Hematopoietic multipotent progenitor cell treated with erythropoietin and hydrocortisone succinate and interleukin-3 and kit ligand, for 15 days (in vitro differentiated cells): ENCODE measurements at places on chromosomes 7 and 10.

DNA sequence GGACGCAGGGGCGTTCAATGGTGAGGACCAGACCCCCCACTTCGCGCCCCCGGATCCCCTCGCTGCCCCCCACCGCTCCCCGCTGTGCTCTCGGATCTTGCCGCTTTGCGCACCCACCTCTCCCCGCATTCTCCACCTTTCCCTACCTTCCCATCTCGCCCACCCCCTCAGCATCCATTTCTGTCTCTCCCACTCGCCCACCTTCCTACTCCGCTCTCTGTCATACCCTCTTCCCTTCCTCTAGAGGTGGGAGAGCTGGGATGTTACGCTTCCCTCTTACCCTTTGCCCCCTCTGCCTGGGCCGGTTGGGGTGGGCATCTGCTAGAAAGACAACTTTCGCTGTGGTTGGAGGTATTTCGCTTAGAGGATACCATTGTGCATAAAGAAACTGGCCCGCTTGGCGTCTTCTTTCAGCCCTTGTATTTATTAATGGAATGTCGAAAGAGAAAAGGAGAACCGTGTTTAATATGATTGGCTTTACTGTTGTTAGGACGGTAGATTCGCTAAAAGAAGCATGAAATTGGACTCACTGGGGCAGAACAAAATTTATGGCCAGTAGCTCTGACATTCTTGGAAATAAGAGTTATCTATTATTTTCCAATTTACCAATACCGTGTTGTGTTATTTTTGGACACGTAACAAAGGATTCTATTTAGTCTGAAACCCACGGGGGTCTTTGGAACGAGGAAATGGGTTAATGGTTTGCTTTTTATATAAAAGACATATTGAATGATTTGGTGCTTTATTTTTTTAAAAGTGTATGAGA is 873 bp downstream of the PRKAR2B start:
- DNase-seq = no peak

- no peak for DNase-seq
Observed at GRCh38 chr7:92714280-92714679, 122.1 kb downstream of the CDK6 start.

DNA sequence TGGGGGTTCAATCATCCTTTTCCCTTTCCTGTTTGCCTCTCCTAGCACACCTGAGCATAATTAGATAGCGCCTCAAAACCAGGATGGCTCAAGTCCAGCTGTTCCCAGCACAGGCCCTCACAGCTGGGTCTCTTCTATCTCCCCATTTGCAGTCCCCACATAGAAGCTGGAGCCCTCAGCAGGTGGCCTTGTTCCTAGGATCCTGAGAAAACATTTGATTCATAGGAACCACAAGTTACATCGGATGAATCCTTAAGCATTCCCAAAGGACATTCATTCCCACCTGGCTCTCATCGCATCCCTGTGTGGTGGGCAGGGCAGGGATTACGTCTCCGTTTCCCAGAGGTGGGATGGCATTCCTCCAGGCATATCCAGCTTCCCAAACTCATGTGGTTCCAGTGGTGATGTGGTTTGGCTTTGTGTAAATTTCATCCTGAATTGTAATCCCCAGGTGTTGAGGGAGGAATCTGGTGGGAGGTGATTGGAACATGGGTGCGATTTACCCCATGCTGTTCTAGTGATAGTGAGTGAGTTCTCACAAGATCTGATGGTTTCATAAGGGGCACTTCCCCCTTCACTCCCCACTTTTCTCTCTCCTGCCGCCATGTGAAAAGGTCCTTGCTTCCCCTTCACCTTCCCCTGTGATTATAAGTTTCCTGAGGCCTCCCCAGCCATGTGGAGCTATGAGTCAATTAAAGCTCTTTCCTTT is 49.8 kb upstream of the LEP start:
- no peak for DNase-seq

- DNase-seq = no peak
Observed at GRCh38 chr10:79181698-79182521, 113.1 kb downstream of the ZMIZ1 start.

DNA sequence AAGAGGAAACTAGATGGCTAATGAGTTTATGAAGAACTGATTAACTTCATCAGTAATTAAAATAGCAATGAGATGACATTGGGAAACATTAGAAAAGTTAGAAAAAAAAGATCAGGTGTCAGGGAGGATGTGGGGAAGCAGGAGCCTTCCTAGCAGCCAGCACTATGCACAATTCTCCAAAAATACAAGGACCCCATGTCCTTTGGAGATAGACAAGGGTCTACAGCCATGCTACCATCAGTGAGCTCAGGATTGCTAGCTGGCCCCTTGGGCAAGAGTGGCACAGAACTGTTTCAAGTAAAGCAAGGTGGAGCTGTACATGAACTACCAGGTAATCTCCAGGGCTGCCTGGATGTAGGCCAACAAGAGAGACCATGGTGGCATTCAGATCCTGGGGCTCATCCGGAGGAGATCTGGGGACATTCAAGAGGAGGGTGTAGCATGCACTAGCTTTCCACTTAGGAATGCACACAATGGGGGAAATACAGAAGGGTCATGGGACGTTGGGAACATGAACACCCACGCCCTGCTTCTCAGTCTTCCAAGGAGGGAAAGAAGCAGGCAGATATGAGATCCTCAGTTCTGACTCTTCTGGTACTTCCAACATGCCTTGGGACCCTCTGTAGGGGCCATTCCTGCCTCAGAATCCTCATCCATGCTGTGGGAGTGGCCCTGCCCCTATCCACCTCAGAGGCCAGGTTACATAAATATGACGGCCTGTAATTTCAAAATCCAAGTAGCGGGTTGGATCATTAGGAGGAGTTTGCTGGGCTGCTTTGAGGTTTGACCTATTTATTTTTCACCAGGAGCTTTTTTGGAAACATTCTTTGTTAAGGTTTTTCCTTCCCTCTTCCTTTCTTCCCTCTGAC is 82.2 kb upstream of the HABP2 start:
- no peak for DNase-seq

- no peak for DNase-seq
Observed at GRCh38 chr7:95245828-95246500, 78.4 kb downstream of the PON1 start.

- DNase-seq = no peak
Observed at GRCh38 chr10:71263376-71263775, 51.0 kb downstream of the UNC5B start.

DNA sequence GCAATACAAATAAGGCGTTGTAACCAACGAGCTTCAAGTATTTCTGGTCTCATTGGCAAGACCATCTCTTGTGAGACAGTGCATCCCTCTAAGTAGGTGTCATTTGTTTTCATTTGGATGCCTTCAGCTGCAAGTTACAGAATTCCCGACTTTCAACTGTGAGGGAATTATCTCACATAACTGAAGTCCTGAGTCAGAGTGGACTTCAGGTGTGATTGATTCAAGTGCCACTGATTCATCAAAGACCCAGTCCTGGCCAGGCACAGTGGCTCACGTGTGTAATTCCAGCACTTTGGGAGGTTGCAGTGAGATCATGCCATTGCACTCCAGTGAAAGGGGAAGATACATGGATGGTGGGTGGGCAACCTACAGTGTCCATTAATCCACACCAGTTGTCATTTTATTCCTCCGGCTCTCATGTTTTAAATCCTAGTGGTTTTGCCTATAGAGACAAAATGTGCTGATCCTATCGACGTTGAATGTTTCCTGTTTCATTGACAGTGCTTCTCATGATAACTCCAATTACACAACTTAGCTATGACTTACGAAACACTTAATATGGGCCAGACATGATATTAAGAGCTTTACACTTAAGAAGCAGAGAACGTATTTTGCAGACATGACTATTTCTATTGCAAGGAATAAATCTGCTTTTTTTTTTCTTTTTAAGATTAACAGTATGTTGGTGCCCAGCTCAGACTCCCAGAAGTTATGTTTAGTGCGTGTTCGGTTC is 268.0 kb downstream of the FRMD4A start:
- no peak for DNase-seq

- no peak for DNase-seq
Observed at GRCh38 chr7:26001662-26002244, 150.2 kb upstream of the NFE2L3 start.

- DNase-seq = no peak
Observed at GRCh38 chr7:70371652-70372051, 760.3 kb upstream of the GALNT17 start.

DNA sequence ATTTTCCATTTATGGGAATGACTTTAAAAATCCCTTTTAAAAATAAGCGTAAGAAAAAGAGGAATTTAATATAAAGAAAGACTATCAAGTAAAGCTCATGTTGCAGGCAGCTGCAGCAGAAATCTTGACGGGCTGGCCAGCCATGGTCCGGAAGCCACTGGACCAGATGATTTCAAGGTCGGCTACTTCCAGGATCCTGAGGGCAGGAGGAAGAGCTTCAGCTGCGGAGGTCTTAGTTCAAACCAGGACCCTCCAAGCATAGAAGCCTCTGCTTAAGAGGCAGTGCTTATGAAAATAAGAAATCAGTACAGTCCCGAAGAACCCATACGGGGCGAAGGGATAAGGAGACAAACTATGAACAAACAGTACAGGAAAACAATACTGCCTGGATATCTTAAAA is 220.2 kb upstream of the CELF2 start:
- DNase-seq = no peak

GRCh38 chr10:102729029-102730026 is 14.4 kb upstream of the WBP1L start:
- DNase-seq = peak; percentile 75

- DNase-seq = no peak
Observed at GRCh38 chr7:40772096-40772495, 637.3 kb downstream of the SUGCT start.

DNA sequence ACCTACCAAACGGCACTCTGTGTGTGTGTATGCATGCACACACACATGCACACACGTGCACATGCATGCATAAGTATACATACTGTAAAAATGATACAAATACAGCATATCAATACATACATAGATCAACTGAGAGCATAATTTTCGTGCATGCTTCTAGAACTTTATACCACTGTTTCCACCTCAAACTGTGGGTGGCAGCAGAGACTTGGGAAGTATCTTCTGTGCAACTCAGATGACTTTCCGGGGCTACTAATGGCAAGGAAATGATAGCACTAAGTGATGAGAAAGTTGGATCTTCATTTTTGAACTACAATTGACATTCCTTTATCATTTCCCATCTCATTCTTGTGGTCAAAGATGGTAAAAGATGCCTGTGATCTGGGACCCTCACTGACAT is 570.7 kb downstream of the REEP3 start:
- no peak for DNase-seq

DNA sequence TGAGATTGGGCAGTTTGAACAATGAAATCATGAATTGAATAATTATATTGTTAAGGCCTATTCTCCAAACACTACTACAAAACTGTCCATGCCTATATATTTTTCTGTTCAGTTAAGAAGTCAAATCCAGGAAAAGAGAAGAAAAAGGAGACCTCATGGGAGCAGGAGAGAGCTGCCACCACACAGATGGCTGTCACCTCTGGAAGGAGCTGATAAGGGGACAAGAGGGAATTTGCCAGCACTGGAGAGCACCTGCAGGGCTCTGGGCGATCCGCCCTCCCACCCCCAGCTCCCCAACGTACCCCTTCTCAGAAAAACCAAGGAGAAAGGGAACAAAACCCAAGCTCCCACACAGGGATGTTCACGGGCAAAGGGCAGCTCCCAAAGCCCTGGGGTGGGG is 227.8 kb downstream of the TNS3 start:
- no peak for DNase-seq

- DNase-seq = no peak
Observed at GRCh38 chr7:143396182-143396581, 12.5 kb downstream of the EPHA1 start.

- no peak for DNase-seq
Observed at GRCh38 chr10:129626309-129626708, 159.3 kb downstream of the MGMT start.

DNA sequence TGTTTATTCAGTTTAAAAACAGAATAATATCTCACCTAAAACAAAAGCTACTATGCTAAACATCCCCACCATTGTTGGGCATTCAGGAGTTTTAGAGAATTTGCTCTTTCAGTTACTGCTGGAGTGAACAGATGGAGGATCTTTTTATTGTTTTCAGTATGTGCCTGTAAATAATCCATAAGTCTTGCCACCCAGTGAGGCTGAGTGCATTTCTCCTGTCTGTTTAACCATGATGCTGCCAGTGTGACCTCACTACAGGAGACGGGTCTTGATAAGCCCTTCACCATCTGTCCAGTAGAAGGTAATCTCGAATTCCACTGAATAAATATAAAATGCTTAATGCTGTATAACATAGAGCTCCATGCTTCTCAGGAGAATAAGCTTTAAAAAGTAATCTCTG is 430.9 kb downstream of the POM121L12 start:
- DNase-seq = no peak

GRCh38 chr7:144819566-144819965 is 16.3 kb downstream of the TPK1 start:
- DNase-seq = no peak

DNA sequence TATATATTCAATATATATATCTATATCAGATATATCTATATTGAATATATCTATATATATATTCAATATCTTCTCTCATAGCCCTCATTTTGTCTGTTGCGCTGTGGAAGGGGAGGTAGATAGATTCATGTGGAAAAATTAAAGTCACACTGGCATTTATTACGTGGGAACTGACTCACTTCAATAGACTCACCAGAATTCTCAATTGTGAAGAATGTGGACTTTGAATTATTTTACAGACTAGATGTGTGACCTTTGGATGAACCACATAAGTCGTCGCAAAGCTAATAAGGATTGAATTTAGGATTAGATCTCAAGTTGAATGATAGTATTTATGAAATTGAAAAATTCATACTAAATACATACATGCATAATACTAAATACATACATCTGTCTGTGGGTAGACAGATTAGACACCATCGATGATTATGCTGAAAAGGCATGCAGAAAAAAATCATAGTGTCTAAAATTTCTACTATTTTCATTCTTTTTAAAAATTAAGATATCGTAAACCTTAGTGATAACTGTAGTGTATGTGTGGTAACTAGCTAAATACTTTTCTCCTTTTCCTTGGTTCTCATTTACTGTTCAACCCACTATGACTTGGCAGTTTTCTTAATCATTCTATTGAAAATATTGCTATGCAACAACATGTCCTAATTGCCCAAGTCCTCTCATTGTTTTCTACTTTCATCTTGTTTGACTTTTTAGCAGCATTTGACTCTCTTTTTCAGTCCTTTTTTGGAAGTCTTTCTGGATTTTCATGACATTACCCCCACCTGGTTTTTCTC is 61.8 kb upstream of the A1CF start:
- DNase-seq = no peak

DNA sequence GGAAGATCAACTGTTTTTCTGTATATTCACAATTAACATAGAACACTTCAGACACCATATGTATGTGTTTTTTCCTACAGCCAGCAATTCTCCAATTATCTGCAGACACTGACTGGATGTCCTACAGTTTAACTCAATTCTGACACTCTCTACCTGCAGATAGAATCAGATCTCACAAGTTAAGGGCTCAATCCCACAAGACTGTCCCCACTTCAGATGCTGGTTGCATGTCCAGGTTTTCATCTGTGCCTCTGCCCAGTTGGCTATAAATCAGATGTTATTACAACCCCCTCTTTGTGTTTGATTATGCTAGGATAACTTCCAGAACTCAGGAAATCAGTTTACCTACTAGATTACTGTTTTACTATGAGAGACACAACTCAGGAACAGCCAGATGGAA is 295.9 kb downstream of the TWIST1 start:
- no peak for DNase-seq
